ENCODE measurements at places on chromosomes 12 and 14.

- no peak for DNase-seq
Observed at GRCh38 chr14:99609245-99610170, 5.5 kb upstream of the CCDC85C start.

DNA sequence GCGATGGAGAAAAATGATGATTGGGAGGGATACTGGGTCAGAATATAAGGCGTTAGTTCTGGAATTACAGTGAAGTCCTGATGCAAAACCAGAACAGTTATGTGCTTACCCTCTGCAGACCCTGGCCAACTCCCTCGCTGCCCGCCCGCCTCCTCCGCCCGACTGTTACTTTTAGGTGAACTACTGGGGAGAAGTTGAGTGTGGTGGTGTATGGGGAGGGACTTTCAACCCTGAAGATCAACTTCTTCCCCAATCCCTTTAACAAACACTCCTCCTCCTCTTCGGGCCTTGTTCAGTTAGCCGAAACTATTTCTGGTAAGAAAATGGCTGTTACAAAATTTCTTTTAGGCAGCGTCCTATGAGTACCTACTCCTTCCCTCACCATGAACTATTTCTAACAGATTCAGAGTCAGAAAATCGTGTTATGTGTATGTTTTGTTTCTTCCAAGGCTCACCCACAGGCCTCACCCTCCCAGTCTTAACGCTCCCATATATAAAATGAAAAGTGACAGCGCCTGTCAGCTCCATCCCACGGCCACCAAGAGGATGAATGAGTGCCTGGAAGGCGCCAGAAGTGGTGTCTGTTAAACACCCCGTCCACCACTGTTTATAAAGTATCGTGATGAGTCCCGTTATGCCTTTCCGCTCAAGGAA, 1.3 kb downstream of the FBXO33 start:
- DNase-seq = no peak

DNA sequence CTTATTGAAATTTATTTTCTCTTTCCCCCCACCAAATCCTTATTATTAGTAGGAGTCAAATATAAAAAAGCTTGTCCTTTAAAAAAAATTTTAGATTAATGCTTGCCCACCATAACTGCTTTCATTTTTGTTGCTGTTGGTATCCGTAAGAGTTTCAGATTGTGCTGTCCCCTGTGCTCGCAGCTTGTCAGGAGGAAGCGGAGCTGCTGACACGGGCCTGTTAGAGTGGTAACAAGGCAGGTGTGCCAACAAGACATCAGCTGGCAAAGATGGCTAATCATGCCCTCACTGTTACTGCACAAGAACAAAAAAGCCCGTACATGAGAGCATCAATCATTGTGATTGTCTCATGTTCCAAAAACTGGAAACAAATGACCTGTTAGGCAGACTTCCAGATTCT, 148.4 kb downstream of the ALG10B start:
- no peak for DNase-seq

DNA sequence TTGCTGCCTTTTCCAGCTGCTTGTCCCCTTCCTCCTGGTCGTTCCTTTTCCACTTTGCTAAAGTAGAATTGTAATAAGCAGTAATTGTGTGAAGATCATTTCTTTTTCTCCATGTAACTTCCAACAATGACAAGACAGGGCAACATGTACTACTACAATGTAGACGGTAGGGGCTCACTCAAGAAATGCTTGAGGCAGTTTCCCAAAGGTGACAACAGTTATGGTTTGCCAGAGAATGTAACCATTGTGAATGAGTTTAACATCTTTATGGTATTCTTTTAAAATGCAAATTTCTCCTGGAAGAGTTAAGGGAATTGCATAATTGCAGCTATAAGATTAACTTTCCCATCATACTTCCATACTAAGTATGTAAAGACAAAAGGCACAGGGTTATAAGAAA, 23.8 kb upstream of the PHLDA1 start:
- no peak for DNase-seq

DNA sequence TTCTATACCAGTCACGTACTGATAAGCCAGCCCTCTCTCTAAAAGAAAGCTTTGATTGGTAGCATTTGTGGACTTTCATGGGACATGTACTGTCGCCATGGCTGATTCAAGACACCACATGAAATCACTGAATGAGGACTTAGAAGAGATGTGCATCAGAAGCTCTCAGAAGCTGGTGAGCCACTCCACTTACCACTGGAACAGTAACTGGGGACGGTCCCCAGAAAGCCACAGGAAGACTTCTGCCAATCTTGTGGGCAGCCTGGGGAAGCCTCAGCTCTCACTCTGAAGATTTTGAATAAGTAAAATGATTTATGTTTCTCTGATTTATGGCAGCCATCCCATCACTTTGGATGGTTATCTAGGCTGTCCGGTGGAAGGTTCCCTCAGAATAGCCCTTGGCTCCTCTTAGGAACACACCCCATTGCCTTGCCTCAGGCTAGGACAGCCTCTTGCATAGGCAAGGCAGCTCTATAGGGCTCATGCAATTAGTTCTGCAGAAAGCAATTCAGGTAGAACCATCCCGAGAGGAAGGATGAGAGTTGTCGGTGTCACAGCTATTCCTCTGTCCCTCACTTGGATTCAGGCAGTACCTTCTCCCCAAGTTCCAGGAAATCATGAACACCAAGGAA, 9.8 kb downstream of the DHRS1 start:
- DNase-seq = peak; percentile 53

GRCh38 chr14:80699861-80700260, 241.7 kb downstream of the CEP128 start:
- DNase-seq = no peak

- no peak for DNase-seq
Observed at GRCh38 chr14:99137001-99137700, 134.8 kb downstream of the BCL11B start.

GRCh38 chr12:30466093-30466585, 229.5 kb downstream of the IPO8 start:
- no peak for DNase-seq

DNA sequence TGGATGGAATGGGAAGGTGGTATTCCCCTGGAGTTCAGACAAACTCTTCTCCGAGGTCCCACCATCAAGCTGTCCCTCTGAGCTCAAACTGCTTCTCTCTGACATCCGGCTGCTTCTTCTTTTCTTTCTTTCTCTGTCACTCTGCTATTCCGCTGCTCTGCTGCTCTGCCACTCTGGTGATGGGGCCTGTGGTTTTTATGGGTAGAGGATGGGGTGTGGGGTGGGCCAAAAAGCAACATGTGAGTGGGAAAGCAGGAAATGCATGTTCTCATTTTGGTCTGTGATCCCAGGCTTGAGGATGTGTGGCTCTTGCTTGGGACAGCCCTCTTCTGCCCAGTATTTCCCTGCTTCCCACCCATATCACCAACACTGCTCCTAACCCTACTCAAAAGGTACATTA, 30.6 kb downstream of the CLECL1 start:
- no peak for DNase-seq

DNA sequence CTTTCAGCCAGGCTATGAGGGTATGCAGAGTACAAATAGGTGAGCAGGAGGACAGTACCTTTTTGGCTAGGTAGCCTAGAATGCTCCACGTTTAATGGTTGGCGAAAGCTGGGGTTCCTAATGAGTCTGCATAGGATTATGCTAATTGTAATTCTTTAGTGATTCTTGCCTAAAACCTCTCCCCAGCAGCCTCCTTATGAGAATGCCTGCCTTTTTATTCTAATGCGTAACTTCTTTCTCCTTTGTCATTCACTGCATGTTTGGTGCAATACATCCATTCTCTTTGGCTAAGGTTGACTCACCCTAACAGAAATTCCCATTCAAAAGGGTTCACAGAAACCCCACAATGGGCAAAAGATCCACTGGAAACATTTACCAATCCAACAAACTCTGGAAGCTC, 752.2 kb downstream of the FSCB start:
- no peak for DNase-seq

- no peak for DNase-seq
Observed at GRCh38 chr12:76455582-76456345, 103.8 kb downstream of the OSBPL8 start.

DNA sequence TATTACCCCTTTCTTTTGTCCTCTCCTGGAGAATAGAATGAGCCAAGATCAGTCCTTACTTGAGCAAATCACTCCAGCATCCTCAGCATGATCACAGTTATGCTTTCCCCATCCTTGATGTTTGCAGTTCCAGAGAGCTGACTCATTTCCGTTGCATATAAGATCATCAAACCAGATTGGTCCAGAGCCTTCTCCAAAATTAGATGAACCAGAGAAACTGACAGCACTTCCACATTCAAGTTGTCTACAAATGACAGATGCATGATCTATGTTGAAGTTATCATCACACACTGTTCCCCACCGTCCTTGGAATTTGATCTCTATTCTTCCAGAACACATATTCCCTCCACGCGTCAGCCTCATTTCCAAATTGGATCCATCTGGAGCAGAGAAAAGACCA, 4.8 kb downstream of the CD163 start:
- DNase-seq = no peak

GRCh38 chr14:76502219-76502618, 126.3 kb downstream of the ESRRB start:
- no peak for DNase-seq

GRCh38 chr14:53528185-53528671, 375.1 kb upstream of the DDHD1 start:
- DNase-seq = no peak

GRCh38 chr12:76799362-76799761, 35.4 kb downstream of the ZDHHC17 start:
- DNase-seq = no peak

- no peak for DNase-seq
Observed at GRCh38 chr12:3000548-3001275, 41.5 kb downstream of the TEAD4 start.

GRCh38 chr12:20800160-20800559, 10.3 kb upstream of the SLCO1B3 start:
- DNase-seq = no peak

DNA sequence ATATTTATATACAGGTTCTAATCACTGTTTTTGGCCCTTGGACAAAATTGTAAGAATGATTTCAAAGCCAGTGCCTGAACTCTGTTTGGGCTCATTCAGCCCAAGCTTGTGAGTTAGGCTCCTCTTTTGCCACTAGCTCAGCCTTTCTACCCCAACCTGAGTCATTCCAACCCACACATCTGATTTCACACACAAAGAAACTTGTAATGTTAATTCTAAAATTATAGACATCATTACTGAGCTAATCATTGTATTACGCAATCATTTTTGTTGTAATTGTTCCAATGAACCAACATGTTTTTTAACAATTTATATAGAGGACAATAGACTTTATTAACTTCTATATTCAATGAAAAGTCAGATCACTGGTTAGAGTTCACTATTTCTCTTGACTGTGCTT, 441.1 kb downstream of the ETNK1 start:
- DNase-seq = no peak

- no peak for DNase-seq
Observed at GRCh38 chr12:65464930-65465329, 186.4 kb downstream of the MSRB3 start.

GRCh38 chr14:38074081-38074480, 133.6 kb upstream of the SSTR1 start:
- no peak for DNase-seq

DNA sequence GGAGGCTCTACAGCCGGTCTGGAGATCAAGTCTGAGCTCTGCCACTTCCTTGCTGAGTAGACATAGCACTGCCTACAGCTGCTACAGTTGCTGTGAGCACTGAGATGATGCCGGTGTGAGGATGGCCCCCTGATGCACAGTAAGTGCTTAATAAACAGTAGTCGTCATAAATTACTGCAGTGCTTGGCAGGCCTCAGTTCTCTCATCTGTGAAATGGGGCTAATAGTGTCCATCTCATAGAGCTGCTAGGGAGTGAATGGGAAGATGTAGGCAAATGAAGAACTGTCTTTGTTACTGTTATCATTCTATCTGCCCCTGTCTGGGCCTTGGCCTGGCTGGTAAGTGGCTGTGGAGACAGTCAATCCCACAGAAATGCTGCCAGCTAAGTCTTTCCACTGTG, 124.3 kb downstream of the RBM19 start:
- DNase-seq = no peak

DNA sequence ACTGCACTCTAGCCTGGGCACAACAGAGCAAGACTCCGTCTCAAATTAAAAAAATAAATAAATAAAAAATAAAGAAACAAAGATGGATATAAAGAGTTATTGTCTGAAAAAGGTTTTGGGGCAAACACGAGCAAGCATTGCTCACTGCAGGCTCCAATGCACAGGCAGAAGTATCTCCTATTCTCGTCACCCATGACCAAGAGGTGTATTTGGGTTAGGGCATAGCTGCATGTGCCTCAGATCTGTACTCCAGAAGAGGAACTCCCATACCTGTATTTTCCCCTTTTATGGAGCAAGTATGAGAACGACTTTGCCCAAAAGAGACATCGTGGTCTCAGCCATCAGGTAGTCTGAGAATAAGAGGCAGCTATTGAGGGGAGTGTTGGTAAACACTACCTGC, 10.2 kb upstream of the TCP11L2 start:
- DNase-seq = no peak

DNA sequence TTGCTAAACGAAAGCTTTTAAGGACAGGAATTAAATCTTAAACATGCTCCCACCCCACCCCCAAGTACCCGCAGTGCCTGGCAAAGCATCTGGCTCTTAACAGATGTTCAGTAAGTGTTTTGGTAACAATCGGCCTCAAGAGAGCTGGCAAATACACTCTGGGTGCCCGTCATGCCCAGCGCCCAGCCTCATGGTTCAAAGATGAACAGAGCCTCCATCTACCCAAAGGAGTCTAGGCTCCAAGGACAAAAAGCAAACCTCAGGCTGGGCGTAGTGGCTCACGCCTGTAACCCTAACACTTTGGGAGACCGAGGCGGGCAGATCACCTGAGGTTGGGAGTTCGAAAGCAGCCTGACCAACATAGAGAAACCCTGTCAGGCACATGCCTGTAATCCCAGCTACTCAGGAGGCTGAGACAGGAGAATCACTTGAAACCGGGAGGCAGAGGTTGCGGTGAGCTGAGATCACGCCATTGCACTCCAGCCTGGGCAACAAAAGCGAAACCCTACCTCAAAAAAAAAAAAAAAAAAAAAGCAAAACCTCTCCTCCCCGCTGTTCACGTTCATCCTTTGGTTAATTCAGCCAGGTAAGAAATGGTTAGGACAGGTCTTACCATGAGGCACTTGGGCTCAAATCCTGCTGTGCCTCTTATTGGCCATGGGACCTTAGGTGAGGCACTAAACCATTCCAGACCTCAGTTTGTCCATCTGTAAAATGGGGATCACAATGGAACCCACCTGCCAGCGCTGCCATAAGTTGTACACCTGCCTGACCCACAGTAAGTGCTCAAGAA, 151.3 kb downstream of the BCL11B start:
- no peak for DNase-seq

GRCh38 chr12:27456618-27457017, 10.1 kb downstream of the SMCO2 start:
- no peak for DNase-seq

DNA sequence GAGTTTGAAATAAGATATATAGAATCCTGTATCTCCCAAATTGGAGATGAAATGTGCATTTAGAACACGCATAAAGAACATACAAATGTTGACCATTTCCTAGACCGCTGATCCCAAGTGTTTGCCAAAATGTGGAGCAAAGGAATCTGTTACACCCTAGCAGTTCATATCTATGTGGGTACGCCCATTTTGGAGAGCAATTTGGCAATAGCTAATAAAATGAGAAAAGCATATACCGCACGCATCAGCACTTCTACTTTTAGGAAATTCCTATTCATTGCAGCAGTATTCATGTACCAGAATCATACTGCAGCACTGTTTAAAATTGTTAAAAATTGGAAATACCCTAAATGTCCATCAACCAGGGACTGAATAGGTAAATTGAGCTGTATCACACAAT, 937.8 kb downstream of the BCL11B start:
- no peak for DNase-seq
